T-helper 17 cell (primary cell): ENCODE measurements at places on chromosomes 12 and 14. TPM values are rescaled to one million over a fixed set of nuclear protein-coding genes. Genes with fewer than 3 reads are reported as not detected.

DNA sequence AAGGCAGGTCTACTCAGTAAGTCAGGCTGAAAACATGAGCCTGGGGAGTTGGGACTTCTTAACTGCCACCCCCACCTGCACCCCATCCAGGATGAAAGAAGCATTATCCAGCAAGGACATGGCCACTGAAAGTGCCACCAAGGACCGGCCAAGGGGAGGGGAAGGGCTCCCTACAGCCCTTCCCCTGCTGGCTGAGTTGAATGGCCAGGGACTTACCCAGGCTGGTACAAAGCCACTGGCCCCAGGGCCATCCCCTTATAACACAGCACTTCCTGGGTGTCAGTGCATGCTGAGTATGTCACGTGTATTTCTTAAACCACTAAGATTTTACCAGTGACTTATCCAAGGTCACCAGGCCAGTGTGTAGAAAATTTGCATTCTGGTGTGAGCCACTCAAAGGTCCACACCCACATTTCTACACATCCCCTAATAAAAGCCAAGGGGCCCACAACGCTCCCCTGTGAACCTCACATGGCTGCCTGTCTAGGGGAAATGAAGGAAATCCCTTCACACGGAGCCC is 29.3 kb upstream of the ZFP36L1 start:
- no peak for DNase-seq

- DNase-seq = no peak
Observed at GRCh38 chr12:76444408-76444984, 96.3 kb upstream of the BBS10 start.

DNA sequence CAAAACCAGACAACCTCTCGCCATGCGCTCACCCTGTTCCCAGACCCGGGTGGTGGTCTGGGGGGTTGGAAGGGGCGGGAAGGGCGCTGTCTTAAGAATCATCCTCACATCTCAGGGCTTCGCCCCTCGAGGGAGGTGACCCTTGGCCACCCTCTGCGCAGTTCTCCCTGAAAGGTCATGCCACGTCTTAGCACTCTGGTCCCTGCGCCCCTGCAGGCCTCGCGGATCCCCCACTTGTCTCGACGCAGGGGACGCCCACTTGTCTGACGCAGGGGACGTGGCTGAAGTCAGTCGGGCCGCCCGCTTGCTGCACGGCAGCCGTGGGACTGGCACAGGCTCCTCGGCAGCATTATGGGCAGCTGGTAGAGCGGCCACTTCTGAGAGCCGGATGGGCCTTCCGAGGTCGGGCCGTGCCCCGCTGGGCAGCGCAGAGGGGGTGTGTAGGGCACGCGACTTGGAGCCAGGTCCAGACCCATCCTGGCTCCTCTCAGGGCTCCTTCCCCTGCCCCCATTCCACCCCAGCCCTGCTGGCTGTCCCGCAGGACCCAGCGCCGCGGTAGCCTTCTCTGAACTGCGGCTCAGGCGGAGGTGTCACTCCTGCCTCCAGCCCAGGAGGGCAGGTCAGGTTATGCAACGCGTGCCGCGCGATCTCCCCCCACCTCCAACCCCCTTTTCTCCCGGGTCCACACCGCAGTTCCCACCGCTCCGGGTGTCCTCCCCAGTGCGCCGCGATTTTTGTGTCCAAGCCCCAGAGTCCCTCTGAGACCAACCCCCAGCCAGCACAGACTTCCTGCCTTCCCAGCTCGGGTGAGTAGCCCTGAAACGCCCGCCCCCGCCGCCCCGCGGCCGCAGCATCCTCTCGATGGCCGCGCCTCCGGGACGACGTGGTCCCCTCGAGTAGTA is 40.9 kb upstream of the CAPRIN2 start:
- no peak for DNase-seq

GRCh38 chr12:4584896-4585295 is 22.9 kb downstream of the DYRK4 start:
- no peak for DNase-seq

DNA sequence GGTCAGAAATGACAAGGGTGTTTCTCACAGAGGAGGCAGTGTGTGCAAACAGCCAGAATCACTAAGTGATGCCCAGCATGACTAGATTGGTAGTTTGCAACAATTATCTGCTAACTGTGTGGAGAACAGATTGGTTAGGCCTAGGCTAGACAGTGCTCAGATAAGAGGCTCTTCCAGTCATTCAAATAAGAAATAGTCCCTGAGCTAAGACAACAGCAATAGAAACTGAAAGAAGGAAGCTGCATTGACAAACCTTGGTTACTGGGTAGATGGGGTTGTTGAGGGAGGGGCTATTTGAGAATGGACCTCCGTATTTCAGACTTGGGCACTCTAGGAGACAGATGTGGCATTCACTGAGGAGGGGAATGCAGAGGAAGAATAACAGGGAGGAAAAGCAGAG is 255.0 kb upstream of the NPAS3 start:
- no peak for DNase-seq

CCDC38 gene
- 0.10 TPM for total RNA-seq

P2RX2 gene
- not detected for total RNA-seq

LRTM2 gene
- not detected for total RNA-seq
